ENCODE measurements at places on chromosomes 3 and 15.
A peak's percentile ranks its signal among the peaks of the same experiment; 100 is the strongest.

GRCh38 chr15:32099956-32100684 lies 69.8 kb downstream of the CHRNA7 start:
- no peak for DNase-seq

DNA sequence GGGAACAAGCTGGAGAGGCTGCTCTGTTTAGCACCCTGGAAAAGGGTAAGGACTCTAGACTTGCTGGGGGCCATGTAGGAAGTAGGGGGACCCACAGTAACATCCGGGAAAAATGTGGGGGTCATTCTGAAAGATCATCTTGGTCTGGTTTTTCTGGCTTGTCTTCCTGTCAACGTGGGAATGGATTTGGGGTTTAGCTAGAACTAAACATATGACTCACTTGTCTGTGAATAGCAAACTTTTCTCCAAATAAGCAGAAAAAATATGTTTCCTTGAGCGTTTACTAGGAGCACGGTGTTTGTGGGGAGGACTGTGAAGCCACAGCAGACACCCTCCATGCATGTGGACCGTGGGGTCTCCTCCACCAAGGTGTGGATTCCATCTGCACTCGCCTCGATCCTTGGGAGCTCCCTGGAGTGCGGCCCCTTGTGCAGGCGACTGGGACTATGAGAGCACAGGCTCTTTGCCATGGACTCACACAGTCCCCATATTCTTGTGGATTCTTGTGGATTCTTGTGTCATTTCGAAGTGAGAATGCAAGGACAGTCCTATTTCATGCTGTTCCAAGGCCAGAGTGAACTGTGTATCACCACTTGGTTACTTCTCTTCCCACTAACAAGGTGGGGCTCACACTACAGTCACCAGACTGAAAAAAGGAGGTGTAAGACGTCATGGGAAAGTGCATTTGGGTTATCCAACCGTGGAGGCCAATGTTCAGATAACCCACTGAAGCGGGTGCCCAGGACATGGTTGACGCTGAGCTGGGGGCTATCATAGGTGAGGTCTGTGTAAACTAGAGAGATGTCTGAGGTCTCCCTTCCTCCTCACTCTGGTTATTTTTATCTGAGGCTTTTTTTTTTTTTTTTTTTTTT lies 25.5 kb downstream of the PGPEP1L start:
- no peak for DNase-seq

DNA sequence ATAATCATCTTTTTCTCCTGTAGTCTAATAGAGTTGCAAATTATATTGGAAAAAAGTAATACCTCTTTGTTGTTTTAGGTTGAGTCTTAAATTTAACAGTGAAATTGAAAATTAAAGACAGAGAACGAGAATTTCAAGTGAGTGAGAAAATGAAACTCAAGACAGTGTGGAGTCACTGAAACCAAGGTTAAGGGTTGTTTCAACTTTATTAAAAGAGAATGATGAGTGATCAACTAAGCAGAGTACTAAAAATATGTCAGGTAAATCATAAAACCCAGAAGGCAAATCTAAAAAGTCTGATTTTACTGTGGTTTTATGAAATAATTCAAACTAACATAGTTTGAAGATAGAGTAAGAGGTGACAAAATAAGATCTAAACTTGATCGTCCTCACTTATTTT lies 782.5 kb upstream of the SEMA6D start:
- DNase-seq: no peak

- no peak for DNase-seq
Observed at GRCh38 chr3:125281381-125281780, 68.8 kb upstream of the SLC12A8 start.

- DNase-seq: no peak
Observed at GRCh38 chr3:133983576-133984560, 45.9 kb downstream of the SLCO2A1 start.

DNA sequence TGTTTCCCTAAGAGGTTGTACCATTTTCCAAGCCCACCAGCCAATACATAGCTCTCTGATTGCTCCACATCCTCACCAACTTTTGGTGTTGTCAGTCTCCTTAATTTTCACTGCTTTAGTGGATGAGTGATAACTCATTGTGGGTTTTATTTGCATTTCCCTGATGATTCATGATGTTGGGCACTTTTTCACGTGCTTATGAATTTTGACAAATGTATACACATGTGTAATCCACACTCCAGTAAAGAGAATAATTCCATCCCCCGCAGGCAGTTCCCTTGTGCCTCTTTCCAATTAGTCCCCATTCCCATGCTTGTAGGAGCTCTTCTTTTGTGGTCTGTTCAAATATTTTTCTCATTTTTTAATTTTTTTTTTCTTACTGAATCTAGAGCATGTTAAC lies 52.4 kb downstream of the ANP32A start:
- DNase-seq: no peak

DNA sequence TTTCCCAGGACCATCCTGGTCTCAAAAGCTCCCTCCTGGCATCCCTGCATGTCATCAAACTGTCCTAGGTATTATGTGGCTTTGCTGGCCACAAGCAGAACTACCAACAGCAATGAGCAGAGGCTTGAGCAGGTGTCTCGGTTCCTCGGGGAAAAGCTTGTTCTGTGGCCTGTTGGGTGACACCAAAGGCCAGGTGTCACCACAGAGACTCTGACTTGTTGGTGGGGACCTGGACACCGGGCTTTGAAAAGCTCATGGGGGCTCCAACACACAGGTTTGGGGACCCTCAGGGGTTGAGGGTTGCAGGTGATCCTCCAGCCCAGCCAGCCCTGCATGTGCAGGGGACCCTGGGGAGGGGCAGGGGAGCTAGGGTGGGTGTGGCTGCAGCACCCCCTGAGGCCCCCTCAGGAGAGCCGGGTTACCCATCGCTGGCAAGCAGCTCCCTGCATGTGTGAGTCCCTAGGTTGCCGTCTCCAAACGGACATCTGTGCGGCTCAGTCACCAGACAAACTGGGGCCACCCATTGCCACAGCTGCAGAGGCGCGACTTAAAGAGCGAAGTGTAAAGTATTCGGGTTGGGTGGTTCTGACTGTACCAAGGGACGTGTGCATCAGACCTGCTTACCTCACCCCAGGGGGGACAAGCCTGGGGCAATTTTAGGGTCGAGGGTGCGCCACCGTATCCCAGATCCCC lies 140.1 kb downstream of the CHSY1 start:
- no peak for DNase-seq

DNA sequence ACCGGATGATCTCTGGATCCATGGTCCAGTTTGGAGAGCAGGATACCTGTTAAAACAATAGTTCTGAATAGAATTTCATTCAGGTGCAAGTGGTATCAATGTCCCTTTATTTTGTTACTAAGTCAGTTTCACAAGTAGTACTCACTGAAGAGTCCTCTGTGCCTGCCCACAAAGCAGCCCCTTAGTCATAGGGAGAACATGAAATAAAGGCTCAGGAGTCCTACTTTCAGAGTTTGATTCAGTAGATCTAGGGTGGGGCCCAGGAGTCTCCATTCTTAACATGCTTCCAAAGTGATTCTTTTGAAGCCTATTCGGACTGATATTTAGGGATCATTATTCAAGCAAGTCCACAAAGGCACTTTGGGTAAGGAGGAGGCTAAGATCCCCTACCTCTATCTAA lies 79.8 kb upstream of the ACKR4 start:
- no peak for DNase-seq

GRCh38 chr15:80241508-80241907 lies 10.5 kb downstream of the CTXND1 start:
- no peak for DNase-seq

DNA sequence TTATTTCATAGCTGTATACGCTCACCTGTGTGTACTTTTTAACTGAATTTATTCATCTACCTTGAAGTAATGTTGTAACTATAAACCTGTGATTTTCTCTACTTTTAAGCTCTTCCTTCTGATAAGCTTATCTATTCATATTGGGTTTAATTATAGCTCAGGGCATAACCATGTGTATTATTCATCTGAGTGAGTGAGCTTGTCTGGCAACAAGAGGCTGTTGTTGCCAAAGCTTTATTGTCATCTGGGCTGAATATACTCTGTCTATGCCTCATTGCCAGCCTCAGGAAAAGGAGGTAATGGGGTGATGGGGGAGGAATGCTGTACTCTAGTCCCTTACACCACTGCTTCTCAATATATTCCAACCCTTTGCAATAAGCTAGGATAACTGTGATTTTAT lies 292.4 kb downstream of the UBE2E2 start:
- no peak for DNase-seq

DNA sequence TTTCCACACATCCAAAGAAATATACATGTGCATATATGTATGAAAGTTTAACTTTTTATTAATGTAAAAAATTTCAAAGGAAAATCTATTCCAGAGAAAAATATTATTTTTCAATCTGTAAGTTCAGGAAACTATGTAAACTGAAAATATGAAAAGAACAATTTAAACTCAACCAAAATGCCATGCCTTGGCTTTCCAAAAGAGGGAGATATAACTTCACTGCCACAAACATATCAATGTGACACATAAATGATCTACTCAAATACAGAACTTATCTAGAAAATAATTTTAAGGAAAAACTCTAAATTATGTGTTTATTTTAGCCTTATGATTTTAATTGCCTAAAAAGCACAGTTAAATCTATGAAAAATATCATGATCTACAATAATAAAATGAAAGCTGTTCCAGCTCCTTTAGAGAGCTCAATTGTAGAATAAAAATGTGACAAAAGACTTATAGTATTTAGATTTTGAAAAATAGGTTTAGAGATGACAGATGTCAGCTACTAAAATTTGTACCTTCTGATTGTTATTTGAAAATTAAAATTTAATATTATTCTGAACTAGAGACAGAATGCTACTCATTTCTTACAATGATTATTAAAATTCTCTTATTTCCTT lies 94.8 kb downstream of the GBE1 start:
- DNase-seq: no peak

GRCh38 chr3:107884719-107885460 lies 205.9 kb downstream of the CD47 start:
- no peak for DNase-seq

- DNase-seq: no peak
Observed at GRCh38 chr3:112773864-112774263, 72.8 kb downstream of the CD200R1L start.

DNA sequence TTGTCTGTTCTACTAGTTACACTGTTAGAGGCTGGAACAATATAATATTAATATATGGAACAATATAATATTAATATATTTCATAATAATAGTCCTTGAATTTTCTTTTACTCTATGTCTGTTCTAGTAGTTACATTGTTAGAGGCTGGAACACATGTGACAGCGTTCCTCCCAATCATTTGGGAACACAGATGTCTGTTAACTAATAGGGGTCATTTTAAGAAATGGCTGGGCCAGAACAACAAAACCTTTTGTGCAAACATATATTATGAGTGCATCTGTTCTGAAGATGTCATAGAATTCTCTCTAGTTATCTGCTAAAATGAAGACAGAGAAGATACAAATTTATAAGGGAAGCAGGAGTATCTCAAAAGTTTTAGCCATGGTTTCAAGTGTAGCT lies 114.0 kb upstream of the PDZRN3 start:
- no peak for DNase-seq

- no peak for DNase-seq
Observed at GRCh38 chr3:139906418-139906817, 28.6 kb upstream of the CLSTN2 start.

GRCh38 chr3:9884555-9885165 lies 4.6 kb upstream of the CIDEC start:
- DNase-seq: no peak

DNA sequence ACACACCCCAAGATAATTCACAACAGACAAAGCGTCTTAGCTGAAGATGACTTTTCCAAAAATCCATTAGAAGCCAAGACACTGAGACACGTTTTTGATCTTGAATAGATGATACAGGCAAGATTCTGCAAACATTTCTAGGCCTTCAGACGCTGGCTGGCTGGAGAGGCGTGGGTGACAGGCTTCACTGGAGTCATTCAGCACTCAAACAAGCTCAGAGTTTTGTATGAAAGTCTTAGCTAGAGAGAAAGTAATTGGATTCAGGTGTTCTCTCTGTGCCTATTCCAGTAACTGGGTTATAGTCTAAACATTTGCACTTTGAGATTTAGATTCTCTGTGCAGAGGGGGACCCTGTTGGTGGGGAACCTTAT lies 147.7 kb upstream of the BHLHE40 start:
- no peak for DNase-seq

GRCh38 chr15:52256366-52256765 lies 39.2 kb downstream of the MYO5C start:
- peak; percentile 58 for DNase-seq

DNA sequence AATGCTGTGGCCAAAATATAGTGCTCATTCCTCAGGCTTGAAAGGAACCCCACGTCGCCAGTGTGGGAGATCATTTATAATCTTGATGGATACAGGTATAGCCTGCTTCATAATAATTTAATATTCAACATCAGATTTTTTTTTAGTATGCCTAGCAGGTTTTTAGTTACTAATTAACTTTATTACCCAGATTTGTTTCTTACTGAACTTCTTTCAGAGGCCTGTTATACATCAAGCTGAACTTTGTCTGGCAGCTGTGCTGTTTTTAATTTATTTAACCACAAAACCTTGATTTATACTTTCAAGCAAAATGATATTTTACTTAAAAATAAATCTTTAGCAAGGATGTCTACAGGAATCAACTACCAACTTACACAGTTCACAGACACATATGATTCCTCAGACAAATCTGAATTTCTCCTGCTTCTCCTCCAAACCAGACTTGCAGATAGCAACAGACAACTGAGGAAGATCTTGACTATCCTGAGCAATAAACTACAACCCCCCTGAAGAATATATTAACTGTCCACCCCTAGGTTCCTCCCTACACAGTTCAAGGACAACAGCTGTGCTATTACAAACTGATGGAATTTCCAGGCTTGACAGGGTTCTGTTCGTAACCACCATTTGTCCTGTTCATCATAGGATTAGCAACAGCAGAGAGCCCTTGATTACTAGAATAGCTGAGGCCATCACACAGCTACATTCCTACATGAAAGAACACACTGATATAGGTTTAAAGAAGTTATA lies 610 bp downstream of the MAP4 start:
- DNase-seq: no peak

DNA sequence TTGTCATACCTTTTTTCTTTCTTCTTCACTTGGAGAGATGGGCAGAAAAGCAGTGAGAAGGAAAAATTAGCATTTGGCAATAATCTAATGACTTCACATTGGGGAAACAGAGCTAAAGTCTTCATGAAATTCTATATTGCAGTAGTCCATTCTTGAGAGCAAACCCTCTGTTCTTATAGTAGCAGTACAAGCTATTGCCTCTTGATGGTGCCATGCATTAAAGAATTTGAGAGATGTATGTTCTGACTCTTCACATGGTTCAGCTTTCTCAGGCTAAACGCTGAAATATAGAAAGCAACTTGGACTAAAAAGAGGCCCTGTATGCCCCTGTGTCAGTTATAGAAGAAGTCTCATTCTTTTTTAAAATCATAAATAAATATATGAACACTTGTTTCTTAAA lies 36.0 kb downstream of the PHLDB2 start:
- no peak for DNase-seq
